ENCODE measurements at places on chromosomes 7 and 10.

DNA sequence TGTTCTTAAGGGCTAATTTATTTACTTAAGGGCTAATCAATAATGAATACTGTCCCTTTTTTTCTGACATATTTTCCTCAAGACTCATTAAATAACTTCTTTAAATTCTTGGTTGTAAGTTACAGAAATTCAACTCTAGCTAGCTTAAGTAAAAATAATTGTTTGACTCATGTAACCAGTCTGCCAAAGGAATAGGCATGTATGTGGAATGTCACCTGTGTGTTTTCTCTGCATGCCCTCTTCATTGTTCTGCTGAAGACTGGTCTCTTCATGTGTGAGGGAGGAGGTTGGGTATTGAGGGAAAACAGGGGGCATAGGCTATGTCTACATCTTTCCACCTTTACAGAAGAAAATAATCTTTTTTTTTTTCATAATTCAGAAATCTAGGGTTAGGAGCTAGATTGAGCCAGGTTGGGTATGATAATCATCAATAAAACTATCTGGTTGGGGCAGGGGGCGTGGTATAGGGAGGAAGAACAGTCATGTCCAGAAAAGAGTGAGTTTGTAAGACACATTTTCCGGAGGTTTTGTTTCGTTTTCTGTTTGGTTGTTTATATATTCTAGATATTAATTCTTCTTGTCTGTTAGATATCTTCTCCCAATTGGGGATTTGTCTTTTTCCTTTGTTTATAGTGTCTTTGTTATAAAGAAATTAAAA, 37.9 kb downstream of the EXOC4 start:
- no peak for DNase-seq

DNA sequence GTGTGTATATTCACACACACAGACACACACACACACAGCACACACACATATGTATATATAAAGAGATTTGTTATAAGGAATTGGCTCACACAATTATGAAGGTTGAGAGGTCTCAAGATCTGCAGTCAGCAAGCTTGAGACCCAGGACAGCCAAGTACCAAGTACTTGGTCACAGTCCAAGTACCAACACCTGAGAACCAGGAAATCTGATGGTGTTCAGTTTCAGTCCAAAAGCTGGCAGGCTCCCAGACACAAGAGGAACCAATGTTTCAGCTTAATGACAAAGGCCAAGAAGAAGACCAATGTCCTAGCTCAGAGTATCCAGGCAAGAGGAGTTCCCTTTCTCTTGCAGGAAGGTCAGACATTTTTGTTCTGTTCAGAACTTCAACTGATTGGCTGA, 780.2 kb downstream of the MAGI2 start:
- DNase-seq = no peak

GRCh38 chr10:4083509-4084003, 298.5 kb upstream of the KLF6 start:
- no peak for DNase-seq

DNA sequence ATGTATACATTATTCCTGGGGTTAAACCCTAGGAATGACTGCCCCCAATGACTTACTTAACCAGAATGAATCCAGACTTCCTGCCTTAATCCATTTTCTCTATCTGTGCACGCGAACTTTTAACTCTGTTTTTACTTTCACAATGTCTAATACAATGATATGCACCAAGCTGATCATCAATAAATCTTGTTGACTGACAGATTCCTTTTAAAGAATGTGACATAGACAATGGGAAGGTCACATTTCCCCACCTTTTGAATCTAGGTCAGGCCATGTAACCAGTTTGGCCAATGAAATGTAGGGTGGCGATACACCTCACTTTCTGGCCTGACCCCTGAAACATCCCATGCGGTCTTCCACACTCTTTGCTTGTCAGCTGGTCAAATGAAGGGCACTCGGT, 23.2 kb upstream of the ELAPOR2 start:
- DNase-seq = no peak

- DNase-seq = peak; percentile 11
These were observed 453 bp downstream of the URGCP start for GRCh38 chr7:43905956-43906330.

- no peak for DNase-seq
These were observed 347.7 kb downstream of the POM121L12 start for GRCh38 chr7:53383131-53383530.

- DNase-seq = no peak
These were observed 48.7 kb upstream of the CNTNAP2 start for GRCh38 chr7:146067880-146068279.

- no peak for DNase-seq
These were observed 222.9 kb downstream of the MTERF1 start for GRCh38 chr7:91657483-91658071.

DNA sequence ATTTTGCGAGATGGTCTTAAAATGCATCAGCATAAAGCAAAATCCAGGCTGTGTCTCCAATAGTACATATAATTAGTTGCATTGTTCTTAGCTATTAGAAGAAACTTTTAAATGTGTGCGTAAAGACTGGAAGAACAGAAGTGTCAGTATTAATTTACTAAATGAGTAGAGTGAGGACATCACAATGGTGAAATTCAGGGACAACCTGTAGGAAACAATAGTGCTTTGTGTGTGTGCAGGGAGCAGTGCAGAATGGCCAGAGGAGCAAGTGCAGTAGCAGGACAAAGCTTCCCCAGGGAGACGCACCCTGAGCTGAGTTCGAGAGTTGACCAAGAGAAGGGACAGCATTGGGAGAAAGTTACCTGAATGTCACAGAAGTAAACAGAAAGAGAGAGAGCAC, 13.7 kb downstream of the ITGB8 start:
- no peak for DNase-seq

DNA sequence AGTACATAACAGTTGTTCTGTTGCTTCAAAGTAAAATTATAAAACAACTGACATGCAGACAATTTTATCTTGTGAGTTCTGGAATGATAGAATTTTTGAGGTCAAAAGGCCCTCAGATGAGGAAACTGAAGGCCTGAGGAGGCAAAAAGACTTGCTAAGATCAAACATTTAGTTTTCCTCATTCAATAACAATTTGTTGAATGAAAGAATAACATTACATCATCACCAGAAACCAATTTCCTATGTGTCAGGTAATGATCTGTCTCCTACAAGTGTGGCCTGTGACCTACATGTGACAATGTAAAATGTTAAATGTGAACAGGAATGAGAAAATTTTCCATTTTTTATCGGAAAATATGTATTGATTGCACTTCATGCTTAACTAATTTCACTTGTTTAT, 16.6 kb upstream of the ASB4 start:
- DNase-seq = no peak

DNA sequence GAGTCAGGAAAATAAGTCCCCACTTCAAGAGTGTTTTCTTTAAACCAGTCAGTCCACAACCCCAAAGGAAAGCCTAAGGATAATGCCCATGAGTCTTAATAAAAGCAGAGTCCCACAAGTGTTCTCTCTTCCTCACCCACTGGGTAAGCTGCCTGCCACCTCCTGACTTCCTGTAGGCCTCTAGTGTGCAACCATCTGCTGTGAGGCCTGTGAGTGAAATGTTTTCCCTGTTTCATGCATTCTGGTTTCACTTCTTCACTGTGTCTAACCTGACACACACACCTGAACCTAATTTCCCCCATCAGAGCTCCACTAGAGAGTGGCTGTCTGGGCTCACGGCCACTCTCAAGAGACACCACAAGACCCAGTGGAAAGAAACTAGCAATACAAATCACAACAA, 38.9 kb upstream of the GDF10 start:
- DNase-seq = peak; percentile 22

DNA sequence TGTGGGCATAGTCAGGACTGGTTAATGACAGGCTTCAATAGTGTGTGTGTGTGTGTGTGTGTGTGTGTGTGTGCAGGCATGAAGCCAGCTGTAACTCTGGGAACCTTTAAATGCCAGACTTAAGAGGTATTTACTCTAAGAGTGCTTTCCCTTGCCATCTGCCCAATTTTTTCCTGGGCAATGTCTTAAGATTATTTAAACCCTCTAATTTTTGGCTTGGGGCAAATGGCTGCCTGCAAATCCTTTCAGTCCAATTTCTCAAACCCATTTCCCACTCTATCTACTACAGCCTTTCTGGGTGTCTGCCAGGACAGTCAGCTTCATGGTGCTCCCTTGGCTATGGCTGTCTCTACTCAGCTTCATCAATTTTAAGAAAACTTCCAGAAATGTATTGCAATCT, 62.6 kb upstream of the C1GALT1 start:
- no peak for DNase-seq

- no peak for DNase-seq
These were observed 22.5 kb downstream of the CEP41 start for GRCh38 chr7:130418306-130418705.

DNA sequence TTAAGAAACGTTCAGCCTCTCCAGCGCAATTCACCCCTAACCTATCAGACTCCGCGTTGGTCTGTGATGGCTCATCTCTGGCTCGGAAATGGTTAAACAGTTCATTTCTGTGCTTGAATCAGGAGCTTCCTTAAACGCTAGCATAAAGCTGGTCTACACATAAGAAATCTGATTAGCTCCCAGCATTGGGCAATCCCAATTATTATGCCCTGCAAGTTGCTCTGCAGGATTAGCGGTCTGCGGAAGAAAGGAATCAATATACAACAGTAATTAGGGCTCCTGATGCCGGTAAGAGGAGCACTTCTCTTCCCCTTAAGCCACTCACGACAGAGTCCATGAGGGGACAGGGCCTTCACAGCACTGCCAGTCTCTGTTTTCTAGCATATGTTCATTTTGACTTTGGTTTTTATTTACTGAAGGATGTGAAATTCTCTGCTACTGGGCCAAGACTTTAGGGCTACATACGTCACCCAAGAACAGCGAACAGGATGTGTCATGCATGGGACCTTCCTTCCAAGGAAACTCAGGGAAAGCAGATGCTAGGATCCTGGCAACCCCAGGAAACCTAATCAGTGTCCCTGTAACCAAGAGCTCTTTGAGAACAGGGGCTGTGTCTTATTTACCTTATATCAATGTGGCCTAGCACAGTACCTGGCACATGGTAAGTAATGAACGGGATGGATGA, 324.4 kb downstream of the KCNMA1 start:
- no peak for DNase-seq

Data from stimulated activated CD4-positive, alpha-beta T cell treated with anti-CD3 and anti-CD28 coated beads, Interleukin-12 subunit alpha, Interleukin-12 subunit beta, amount 100 ng/mL, for 24 hours (primary cell).